ENCODE measurements at places on chromosomes 3 and 15. TPM values are rescaled to one million over a fixed set of nuclear protein-coding genes. Genes with fewer than 3 reads are reported as not detected.

WDR93 gene
- total RNA-seq = not detected

PP2D1 gene
- not detected for total RNA-seq

SPSB4 gene
- total RNA-seq = 1.1 TPM

REC114 gene
- 5.1 TPM for total RNA-seq

ANKUB1 gene
- total RNA-seq = not detected

CPLX3 gene
- 13.0 TPM for total RNA-seq

COL6A5 gene
- not detected for total RNA-seq

CD80 gene
- total RNA-seq = 0.26 TPM

CPN2 gene
- total RNA-seq = not detected

SEMA3G gene
- total RNA-seq = 7.7 TPM

CPA3 gene
- 2.0 TPM for total RNA-seq

ARRDC4 gene
- total RNA-seq = 22.1 TPM

CLRN1 gene
- total RNA-seq = not detected

PRR23C gene
- not detected for total RNA-seq

GRCh38 chr15:56076640-56077039, 83.2 kb upstream of the NEDD4 start:
- no peak for DNase-seq

GRCh38 chr15:50113992-50114780, 4.8 kb downstream of the ATP8B4 start:
- peak; percentile 68 for DNase-seq

DNA sequence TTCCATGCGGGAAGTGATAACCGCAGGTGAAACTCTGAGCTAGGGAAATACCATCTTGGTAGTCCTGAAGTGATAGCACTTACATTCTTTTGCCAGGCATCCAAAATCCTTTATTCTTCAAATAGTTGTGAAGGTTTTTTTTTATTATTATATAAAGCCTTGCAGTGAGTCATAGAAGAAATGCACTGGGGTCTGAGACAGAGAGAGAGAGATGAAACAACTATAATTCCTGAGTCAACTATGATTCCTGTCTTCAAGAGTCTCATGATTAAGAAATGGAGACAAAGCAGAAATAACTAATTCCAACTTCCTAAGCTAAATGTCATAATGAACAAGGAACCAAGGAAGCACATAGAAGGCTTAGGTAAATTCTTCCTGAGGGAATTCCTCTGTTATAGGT, 495.6 kb downstream of the LPP start:
- DNase-seq = no peak

DNA sequence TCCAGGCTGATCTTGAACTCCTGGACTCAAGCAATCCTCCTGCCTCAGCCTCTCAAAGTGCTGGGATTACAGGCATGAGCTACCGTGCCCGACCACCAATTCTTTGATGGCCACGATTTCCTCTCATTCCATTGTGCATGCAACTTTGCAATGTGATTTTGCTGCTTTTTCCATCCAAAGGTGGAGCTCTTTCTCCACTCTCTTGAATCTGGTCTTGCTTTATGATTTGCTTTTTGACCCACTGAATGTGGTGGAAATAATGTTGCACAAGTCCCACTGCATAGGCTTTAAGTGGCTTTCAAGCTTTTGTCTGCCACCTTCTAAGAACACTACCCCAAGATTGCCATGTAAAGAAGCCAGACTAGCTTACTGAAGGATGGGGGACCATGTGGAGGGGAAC, 10.6 kb downstream of the RPS27L start:
- DNase-seq = no peak

GRCh38 chr3:11356269-11356668, 84.1 kb downstream of the ATG7 start:
- DNase-seq = no peak

- DNase-seq = no peak
These were observed 492.8 kb upstream of the MDFIC2 start for GRCh38 chr3:70805061-70805889.

DNA sequence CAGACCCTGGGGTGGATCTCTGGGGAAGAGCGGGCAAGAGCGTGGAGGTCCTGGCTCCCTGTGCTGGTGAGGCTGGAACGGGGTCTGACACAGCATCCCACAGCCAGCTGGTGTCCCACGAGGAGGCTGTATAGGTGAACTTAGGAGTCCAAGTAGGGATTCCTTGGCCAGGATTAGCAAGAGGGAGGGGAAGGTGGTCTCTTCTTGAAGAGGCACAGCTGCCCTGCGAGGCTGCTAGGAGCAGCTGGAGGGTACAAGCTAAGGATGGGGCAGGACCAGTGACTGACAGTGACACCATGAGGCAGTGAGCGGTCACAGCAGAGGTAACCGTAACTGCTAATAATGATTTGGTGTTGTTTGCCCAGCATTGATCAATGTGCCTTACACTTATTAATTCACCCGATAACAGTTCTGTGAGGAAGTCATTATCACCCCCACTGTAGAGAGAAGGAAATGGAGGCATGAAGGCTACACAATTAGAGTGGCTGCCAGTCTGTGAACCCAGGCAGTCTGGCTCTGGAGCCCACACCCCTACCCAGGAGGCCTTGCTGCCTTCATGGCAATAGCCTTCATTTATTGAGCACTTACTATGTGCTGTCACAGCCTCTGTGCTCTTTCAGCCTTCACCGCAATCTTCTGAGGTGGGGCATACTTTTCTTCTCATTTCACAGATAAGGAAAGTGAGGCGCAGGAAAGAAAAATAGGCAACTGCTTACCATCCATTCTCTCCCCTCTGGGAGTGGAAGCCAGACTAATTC, 59.4 kb downstream of the TMEM44 start:
- peak; percentile 46 for DNase-seq

- DNase-seq = no peak
These were observed 700.5 kb upstream of the NAALADL2 start for GRCh38 chr3:174158674-174159073.

DNA sequence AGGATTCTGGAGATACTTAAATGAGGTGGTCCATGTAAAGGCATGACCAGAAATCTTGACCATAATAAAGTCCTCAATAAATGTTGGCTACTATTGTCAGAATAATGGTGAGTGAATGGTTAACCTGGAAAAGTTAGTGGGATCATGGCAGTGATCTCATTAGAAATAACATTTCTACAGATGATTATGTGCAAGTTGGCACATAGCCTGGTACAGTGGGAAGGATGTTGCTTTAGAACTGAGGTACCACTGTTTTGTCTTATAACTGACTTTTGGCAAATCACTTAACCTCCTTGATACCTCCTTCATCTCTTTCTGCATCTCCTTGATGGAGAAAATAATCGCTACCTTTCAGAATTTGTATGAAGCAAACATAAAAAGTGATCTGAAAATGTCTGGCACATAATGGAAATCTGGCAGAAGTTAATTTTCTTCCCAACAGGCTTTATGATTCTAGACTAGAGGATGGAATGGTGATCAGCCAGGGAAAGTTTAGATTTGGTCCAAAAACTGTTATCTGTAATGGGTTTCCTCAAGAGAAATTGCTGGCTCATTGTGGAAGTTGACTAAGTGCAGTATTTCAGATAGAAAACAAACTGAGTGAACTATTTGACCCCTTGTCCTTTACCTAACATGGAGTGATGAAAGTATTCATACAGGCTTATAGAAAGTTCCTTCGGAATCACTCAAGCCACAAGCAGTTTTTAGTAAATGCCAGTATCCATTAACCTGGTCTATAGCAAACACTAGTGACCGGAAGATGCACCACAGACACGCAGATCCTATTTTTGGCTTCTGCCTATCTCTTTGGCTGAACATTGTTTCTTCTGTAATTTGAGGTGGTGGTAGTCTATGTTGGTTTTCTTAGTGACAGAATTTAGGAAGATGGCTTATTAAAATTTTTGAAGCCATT, 449.6 kb upstream of the TGFBR2 start:
- DNase-seq = no peak

GRCh38 chr3:123026565-123027291, 835 bp downstream of the SEMA5B start:
- peak; percentile 68 for DNase-seq

- DNase-seq = no peak
These were observed 30.5 kb downstream of the DNAJB8 start for GRCh38 chr3:128436214-128436613.

DNA sequence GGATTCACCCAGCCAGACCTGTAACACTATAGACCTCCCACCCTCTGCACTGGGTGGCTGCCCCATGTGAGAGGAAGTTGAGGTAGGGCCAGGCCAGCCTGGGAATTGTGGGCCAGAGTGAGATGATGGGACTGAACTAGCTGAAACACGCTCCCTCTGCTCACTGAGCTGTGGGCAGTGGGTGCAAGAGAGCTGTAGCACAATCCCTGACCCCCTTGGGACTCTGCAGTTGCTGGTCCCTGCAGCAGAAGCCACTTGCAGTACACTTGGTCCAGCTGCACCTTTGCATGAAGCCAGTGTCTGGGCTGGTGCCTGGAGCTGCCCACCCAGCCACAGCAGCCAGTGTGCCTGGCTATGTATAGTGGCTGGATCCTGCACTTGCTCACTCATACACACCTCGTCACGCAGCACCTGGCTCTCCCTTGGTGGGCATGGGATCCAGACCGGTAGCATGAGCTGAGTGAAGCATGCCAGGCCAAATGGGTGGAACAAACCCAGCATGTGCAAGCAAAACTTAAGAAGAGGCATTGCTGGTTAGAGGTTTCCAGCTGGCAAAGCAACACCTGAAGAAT, 805.7 kb upstream of the GBE1 start:
- no peak for DNase-seq

GRCh38 chr3:133412183-133413132, 12.6 kb downstream of the BFSP2 start:
- peak; percentile 29 for DNase-seq

- DNase-seq = no peak
These were observed 56.0 kb upstream of the MYRIP start for GRCh38 chr3:39753391-39753790.

DNA sequence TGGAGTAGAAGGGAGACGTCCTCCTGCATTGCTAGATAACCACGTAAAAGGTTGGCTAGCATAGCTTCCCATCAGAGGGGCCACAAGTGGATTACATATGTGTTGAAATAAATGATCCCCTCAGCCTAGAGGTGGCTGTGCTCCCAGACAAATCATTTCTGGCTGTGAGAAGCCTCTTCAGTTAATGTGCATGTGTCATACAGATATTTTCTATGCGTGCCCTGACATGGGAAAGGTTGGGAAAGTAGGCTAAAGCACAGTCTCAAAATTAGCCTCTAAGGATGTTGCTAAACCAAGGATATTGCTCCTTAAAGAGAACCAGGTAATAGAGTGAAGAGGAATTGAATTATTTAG, 17.8 kb downstream of the USP3 start:
- DNase-seq = no peak

DNA sequence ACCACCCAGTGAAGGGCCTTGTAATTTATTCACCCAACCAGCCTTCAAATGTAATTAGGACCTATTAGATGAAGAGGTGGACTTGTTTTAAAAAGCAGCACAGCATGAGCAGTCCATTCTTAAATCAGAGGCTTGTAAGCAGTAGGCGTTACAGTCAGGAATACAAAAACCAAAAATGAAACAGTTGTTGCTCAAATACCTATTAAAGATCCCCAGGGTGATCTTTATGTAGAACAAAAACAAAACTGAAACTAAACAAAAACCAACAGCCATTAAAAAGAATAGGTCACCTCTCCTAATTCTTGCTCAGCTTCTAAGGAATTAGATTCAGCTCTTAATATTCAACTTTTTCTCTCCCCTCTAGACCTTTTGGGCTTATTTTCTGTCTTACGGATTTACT, 104.9 kb upstream of the ST8SIA2 start:
- DNase-seq = no peak

GRCh38 chr3:99960941-99961340, 143.3 kb downstream of the CMSS1 start:
- no peak for DNase-seq

DNA sequence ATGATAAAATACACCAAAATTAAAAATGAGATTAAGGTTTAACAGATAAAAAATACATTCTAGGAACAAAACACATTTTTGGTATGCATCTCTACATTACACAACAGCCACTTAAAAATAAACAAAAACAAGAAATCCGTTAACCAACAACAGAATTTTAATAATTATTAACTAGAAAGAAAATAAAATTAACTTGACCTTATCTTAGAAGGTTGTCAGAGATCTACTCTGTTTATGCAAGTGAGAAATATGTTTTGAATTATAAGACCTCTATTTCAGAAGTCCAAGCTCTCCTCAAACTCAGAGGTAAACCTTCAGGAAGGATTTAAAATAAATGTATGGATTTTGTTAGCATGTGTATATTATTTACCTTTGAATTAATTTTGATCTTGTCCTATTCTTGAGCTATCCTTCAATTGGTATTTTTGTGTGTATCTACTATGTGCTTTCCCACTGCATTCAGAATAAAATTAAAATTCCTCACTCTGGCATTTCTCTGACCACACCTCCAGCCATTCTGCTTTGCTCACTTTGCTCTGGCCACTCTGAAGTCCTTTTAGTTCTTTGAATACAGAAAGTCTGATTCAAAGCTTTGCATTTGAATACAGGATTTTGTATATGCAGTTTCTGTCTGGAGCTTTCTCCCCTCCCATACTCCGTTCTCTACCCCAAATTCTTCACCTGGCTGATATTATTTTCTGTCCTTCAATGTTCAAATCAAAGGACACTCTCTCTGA, 352.0 kb downstream of the ZBTB20 start:
- DNase-seq = no peak

DNA sequence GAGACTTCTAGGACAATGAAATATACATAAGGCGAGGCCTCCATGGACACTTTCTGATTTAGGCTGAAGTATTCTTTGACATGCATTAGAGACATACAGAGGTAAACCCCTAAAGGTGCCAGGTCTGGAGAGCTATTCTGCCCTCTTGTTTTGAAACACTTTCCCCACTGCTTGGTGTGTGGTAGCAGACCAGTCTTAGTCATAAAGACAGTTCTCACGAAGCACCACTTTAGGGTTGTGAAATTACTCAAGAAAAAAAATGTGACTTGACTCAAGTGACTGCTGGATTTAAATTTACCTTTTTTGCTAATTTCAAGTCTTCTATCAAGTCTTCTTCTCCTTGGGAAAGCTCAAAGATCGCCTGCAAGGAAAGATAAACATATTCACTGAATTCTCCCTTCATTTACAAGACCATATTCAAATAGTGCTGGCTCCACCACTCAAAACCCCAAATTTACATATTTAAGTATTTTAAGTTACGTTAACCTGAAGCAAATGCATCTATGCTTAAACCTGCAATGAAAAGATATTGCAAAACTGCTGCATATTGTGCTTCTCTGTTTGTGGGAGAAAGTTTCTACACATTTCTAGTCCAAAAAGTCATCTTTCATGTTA, 48.4 kb downstream of the ARHGEF3 start:
- DNase-seq = no peak
